Left ventricle myocardium inferior (tissue), 1 donor: ENCODE measurements at places on chromosomes 5 and 9. TPM values are rescaled to one million over a fixed set of nuclear protein-coding genes. Genes with fewer than 3 reads are reported as not detected.

DNA sequence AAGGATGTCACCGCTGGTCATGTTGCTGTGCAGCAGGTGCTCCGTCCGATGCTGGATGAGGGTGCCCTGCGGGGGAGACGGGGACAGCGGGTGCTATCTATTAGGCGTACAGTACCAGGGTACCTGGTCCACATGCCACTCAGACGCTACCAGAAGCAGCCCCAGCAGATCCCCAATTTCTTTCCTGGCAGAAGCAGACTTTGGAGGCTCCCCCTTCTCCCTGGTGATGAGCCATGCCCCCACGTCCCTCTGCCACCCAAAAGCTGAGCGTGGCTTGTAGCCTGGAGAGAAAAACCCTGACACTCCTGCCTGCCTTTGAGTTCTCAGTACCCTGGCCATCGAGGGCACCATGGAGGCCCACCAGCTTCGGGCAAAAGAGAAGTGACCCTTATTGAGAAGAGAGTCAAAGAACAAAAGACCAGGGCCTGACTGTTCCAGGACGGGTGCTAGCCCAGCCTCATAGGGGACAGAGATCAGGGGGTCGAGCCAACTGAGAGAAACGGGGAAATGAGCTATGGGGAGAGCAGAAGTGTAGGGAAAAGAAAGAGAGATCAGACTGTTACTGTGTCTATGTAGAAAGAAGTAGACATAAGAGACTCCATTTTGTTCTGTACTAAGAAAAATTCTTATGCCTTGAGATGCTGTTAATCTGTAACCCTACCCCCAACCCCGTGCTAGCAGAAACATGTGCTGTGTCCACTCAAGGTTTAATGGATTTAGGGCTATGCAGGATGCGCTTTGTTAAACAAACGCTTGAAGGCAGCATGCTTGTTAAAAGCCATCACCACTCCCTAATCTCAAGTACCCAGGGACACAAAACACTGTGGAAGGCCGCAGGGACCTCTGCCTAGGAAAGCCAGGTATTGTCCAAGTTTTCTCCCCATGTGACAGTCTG, 62.0 kb upstream of the ZNF354B start:
- H3K36me3 ChIP-seq = no peaks in the 10 kb centered on the region
- no peaks in the 10 kb centered on the region for H3K4me1 ChIP-seq
- H3K4me3 ChIP-seq = no peak overlapping the region
- peaks cover 33% of the 10 kb centered on the region for H3K27me3 ChIP-seq
- no peak for DNase-seq

Gene ABL1
- total RNA-seq = 30.7 TPM

Gene ZNF608
- 6.8 TPM for total RNA-seq

DNA sequence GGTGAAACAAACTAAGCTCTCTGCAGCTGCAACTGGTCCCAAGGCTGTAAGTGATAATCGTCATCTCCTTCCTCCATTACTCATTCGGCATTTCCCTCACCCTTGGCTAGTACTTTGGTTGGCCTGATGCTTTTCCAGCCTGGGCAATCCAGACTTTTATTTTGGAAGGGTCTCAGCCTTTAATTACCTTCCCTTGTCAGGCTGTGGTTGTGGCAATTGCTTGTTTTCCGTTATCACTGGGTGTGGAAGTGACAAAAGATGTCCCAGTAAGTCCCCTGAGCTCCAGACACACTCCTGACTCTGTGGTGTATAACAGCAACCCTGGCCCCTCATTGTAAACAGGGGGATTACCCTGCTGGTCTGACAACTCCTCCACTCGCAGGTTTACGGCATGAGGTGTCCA, 6.3 kb upstream of the FAF2 start:
- H3K27me3 ChIP-seq = peaks cover 20% of the 10 kb centered on the region
- no peak for DNase-seq
- no peak overlapping the region for H3K27ac ChIP-seq

DNA sequence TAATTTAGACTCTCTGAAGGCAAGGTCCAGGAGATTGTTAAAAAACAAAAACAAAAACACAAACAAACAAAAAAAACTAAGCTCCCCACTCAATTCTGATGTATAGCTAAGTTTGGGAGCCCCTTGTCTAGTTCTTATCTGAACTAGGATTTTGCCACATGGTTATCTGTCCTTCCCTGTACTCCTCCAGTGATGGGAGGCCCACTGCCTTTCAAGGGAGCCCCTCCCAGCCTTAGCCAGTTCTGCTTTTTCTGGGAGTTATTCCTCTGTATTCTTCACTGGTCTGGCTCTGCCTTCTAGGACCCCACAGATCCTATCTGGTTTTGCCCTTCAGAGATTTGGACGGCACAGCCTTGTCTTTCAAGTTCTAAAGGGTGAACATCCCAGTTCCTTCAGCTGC, 2.1 kb upstream of the ALDH1B1 start:
- H3K27me3 ChIP-seq = no peaks in the 10 kb centered on the region
- H3K36me3 ChIP-seq = no peaks in the 10 kb centered on the region
- DNase-seq = no peak
- H3K4me1 ChIP-seq = peaks cover 21% of the 10 kb centered on the region
- H3K4me3 ChIP-seq = no peak overlapping the region

Gene QRFP
- total RNA-seq = not detected

Gene DOCK2
- 4.2 TPM for total RNA-seq

DNA sequence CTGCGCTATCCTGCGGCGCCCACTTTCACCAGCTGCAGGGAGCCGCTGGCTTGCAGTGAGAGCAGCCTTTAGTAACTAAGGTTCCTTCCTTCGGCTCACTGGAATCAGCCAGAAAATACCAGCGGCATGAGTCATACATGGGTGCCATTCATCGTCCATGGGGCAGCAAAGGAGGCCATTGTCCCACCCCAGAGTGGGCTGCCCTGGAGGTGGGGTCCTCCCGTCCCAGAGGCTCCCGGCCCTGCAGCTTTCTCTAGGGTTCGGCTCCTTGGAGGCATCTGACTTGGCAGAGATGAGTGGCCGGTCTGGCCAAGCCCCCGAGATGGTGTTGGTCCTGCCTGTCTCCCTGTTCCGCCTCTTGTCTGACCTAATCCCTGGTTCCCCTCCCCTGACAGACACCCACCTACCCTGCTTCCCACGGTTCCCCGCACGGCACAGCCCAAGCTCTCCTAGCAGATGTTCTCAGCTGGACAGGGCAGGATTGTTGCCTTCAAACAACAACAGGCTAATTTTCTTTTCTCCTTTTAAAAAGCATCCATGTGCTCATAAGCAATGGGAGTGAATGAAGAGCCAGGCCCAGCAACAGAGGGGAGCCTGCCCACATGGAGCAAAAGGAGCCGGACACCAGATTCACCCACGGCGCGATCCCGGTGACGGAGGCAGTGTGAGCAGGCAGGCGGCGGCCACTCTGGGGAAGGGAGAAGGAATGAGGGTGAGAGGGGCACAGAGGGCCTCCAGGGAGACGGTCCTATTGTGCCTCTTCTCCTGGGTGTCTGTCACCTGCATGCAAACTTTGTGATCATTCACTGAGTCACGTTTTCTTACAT, 97.0 kb upstream of the COL5A1 start:
- peak; percentile 33 for DNase-seq
- peaks cover 15% of the 10 kb centered on the region for H3K4me1 ChIP-seq
- H3K27ac ChIP-seq = peak overlapping the region; percentile 72
- H3K27me3 ChIP-seq = peaks cover 70% of the 10 kb centered on the region
- H3K36me3 ChIP-seq = no peaks in the 10 kb centered on the region

Gene ANKRD34B
- not detected for total RNA-seq

DNA sequence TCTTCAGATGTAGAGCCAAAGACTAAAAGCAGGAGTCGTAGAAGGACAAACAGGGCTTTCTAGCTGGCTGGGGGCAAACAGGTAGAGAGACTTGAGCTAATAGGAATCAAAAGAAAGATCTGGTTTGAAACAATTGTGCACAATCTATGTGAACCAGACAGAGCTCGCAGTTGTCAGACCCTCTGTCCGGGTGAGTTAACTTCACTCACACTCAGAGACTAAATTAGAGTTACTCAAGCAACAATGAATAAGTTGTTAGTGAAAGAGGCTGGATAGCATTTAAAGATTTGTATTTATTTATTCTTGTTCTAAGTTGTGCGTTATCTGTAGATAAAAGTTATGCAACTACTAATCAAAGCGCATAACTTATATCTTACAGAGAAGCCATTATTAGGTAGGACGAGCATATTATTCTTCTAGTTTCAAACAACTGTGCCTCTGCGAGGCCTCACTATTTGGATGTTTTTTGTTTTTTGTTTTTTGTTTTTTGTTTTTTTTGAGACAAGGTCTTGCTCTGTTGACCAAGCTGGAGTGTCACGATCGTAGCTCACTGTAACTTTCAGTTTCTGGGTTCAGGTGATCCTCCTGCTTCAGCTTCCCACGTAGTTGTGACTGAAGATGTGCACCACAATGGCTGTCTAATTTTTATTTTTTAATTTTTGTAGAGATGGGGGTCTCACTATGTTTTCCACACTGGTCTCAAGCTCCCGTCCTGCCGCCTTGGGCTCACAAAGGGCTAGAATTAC, 13.2 kb upstream of the LNPEP start:
- DNase-seq = no peak
- H3K4me1 ChIP-seq = peaks cover 5% of the 10 kb centered on the region
- no peaks in the 10 kb centered on the region for H3K27me3 ChIP-seq
- peak overlapping the region; percentile 25 for H3K27ac ChIP-seq
- no peak overlapping the region for H3K4me3 ChIP-seq
- H3K36me3 ChIP-seq = peaks cover 21% of the 10 kb centered on the region

DNA sequence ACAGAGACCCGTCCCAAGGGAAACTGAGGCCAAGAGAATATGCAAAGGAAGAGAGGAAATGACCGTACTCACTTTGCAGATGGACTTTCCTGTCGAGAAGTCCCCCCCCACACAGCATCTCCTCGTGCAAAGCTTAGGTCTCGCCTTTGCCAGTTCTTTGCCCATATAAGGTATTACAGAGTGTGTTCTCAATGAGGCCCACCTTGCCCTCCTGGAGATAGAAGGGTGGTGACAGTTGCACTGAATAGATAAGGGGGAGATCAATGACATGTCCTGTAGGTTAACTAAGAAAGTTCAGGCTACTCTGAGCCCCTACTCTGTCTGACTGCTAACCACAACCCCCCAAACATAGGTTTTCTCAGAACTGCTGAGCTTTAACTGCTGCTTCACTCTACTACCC, 68.2 kb upstream of the SPTLC1 start:
- H3K27me3 ChIP-seq = peaks cover 15% of the 10 kb centered on the region
- no peak overlapping the region for H3K4me3 ChIP-seq
- H3K4me1 ChIP-seq = no peaks in the 10 kb centered on the region
- H3K27ac ChIP-seq = no peak overlapping the region
- H3K36me3 ChIP-seq = no peaks in the 10 kb centered on the region

DNA sequence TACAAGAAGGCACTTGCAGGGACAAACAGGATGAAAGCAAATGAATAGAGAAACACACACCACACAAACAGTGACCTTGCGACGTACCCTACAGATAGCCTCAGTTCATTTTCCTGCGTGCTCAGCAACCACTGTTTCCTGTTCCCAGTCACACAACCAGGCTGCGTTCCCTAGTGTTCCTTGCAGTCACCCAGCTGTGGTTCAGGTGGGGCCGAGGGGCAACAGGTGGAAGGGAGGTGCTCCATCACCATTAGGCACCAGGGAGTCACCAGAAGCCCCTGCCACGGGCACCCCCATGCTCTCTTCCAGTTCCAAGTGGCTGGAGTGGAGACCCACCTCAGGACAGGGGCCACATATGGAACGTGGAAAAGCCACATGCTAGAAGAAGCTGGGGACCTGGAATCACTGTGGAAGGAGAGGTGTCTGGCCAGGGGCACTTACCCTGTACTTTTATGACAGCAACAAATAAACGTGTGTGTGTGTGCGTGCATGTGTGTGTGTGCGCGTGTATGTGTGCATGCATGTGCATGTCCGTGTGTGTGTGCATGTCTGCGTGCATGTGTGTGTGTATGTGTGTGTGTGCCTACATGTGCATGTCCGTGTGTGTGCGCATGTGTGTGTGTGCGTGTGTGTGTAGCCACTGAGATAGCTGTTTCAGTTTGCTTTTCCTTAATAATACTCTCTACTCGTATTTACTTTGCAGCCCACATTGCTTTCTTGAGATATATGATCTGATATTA, 18.8 kb upstream of the FCN2 start:
- H3K27ac ChIP-seq = no peak overlapping the region
- peaks cover 14% of the 10 kb centered on the region for H3K4me1 ChIP-seq
- H3K27me3 ChIP-seq = peaks cover 3% of the 10 kb centered on the region
- no peak for DNase-seq

Gene GPR21
- 0.58 TPM for total RNA-seq

DNA sequence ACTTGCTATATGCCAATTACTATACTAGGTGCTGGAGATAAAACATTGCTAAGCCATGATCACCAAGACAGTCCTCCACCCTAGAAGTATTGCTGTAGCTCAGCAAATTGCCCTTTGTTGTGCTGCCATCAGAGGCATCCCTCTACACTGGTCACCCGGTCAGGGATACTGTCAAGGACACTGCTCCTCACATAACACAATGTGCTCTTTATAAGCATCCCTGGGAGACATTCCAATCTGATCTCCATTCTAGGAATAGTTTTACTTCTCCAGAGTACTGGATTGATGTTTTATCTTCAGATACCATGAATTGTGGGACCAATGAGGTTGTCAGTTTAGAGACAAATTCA, 10.4 kb upstream of the DNAJA1 start:
- no peak for DNase-seq
- H3K4me1 ChIP-seq = no peaks in the 10 kb centered on the region
- no peaks in the 10 kb centered on the region for H3K27me3 ChIP-seq
- H3K27ac ChIP-seq = no peak overlapping the region
- no peak overlapping the region for H3K4me3 ChIP-seq

Gene SLC22A4
- 2.0 TPM for total RNA-seq

DNA sequence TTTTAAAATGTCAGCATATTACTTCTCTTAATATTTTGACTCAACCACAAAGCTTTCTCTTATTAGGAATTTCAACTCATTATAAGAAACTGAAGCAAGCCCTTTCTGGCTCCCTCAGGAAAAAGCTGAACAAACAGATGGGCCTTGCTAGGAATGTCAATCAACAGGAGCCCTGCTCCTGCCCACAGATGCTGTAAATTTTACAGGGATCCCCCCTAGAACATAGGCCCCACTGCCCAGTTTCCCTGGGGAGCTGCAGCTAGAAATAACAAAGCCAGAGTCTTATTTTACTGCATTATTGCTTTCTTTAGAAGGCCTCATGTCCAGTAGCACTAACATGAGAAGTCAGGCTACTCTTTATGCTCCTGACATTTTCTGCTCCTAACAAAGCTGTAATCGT, 103.8 kb downstream of the PCSK1 start:
- no peaks in the 10 kb centered on the region for H3K36me3 ChIP-seq
- no peak overlapping the region for H3K27ac ChIP-seq
- DNase-seq = no peak
- peaks cover 20% of the 10 kb centered on the region for H3K4me1 ChIP-seq
- no peaks in the 10 kb centered on the region for H3K27me3 ChIP-seq

Gene GRIN3A
- total RNA-seq = 0.49 TPM

DNA sequence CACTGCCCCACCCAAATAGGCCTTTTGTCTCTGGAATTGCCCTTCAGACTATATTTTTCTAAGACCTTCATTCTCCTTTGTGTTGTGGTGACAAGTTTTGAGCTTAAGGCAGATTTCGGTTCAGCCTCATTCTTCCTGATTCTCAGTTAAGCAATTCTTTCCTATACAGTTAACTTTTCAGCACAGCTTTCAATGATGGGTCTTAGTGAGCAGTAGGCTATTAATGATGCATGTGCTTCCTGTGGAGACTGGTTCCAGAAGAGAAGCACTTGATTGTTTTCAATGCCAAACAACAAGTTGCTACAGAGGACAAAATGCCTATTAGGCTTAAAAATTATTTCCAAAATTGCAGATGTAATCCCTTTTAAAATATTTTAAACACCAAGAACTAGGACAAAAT, 47.7 kb upstream of the TLX3 start:
- H3K4me3 ChIP-seq = no peak overlapping the region
- no peaks in the 10 kb centered on the region for H3K27me3 ChIP-seq
- H3K27ac ChIP-seq = no peak overlapping the region
- no peak for DNase-seq

GRCh38 chr9:127773272-127773671, 5.2 kb downstream of the SH2D3C start:
- no peaks in the 10 kb centered on the region for H3K36me3 ChIP-seq
- DNase-seq = no peak
- no peaks in the 10 kb centered on the region for H3K27me3 ChIP-seq
- no peak overlapping the region for H3K4me3 ChIP-seq
- peaks cover 47% of the 10 kb centered on the region for H3K4me1 ChIP-seq
- no peak overlapping the region for H3K27ac ChIP-seq
